ENCODE measurements at places on chromosomes 5 and 9.

DNA sequence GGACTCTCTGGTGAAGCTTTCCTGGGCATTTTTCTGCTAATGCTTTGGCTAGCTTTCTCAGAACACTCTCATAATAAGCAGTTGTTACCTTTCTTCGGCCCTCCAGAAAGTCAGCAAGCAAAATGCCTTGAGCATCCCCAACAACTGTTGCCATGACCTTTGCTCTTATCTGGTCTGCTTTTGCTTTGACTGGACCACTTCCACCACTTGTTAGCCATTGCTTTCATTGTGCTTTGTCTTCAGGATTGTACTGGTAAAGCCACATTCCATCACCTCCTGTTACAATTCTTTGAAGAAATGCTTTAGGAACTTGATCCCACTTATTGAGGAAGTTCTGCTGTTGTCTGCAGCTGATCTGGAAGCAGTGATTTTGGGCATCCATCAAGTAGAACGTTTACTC lies 35.7 kb downstream of the RAD50 start:
- no peak for DNase-seq

- no peak for DNase-seq
These were observed 58.6 kb upstream of the TNFSF15 start for GRCh38 chr9:114864471-114864870.

- DNase-seq = no peak
These were observed 43.1 kb downstream of the LHX2 start for GRCh38 chr9:124054582-124055227.

DNA sequence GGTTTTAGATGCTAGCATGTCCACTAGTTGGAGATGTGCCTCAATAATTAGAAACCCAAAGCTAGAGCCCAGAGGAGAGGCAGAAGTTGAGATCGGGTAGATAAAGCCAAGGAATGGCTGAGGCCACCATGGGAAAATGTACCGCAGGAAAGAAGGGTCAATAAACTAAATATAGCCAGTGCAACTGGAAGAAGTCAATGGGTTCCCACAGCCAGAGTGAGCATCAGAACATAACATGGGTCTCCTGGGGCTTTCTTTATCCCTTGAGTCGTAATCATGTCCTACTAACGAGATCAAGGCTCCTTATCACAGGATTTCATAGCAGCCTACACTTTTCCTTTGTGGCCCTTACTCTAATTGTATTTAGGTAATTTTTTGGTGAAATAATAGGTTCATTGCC lies 61.7 kb downstream of the FRMD3 start:
- DNase-seq = no peak

- DNase-seq = no peak
These were observed 45.9 kb downstream of the BARX1 start for GRCh38 chr9:93909242-93909616.

DNA sequence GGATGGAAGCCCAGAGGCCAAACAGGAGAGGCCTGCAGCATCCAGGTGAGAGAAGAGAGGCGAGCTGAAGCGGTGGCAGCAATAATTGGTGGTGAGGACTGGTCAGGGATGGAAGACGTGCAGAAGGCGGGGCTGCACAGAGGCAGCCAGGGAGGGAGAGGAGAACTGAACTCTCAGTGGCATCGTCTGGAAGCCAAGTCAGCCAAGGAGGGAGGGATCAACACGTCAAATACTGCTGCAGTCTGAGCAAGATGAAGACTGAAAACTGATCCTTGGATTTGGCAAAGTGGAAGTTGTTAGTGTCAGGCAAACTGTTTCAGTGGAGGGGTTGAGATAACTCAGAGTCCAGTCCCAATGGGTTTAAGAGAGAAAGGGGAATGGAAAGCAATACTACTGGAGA lies 145.4 kb downstream of the CDK5RAP2 start:
- no peak for DNase-seq

DNA sequence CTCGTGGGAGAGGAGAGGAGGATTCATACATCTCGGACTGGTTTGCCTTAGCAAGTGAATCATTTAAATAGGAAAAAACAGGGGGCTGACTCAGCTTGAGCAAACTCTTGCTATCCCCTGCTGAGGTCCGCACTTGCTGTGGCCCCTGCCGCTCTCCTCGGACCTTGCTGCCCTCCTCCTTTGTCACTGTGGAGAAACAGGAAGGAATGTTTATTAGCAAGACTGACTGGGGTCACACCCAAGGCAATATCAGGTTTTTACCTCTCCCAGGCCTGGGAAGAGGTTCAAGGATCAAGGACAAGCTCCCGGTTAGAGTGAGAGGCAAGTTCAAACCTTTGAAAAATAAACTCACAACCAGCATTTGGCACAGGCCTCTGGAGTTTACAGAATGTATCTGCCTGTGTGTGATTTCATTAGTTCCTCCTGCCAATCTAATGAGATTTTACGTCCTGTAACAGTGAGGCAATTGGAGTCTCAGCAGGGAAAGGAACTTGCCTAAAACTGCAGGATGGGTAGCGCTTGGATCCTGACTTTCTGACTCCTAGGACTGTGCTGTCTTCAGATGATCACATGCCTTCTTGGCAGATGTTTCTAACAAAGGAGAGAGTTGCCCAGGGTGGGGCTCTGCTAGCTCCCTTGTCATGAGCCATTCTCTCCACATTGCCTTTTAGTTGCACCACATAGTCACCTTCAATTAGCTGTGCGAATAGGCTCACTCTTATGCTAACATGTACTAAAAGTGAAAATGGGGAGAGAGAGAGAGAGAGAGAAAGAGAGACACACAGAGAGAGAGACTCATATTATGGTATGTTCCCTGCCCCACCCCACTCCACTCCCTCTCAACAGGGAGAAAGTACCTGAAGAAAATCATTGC lies 108.6 kb upstream of the CDKN2B start:
- no peak for DNase-seq

GRCh38 chr9:30765318-30765717 lies 1619.1 kb upstream of the ACO1 start:
- DNase-seq = no peak

- no peak for DNase-seq
These were observed 6.3 kb downstream of the SPTAN1 start for GRCh38 chr9:128558431-128559310.

DNA sequence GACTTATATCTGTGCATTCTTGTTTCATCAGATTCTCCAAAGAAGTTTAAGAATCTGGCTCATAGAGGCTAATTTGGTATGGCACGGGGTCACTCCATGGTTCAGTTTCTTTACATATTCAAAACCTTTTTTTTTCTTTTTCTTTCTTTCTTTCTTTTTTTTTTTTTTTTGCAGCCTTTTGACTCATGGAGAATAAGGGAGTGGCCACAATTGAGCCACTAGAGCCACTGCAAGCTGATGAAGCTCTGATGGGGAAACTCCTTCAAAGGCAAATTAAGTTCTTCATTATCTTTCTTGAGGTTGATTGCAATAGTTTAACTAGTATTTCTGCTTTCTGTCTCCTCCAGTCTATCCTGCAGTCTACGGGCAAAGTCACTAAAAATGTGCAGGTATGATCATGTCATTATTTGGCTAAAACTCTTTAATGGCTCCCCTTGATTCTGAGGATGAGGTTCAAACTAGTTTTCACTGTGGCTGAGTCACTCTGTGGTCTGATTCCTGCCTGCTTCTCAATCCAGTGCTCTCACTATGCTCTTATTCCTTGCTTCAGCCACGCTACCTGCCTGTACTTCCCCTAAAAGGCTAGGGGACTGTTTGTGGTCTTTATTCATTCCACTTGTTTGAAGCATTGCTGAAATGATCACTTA lies 93.5 kb upstream of the RIOK2 start:
- DNase-seq = no peak

DNA sequence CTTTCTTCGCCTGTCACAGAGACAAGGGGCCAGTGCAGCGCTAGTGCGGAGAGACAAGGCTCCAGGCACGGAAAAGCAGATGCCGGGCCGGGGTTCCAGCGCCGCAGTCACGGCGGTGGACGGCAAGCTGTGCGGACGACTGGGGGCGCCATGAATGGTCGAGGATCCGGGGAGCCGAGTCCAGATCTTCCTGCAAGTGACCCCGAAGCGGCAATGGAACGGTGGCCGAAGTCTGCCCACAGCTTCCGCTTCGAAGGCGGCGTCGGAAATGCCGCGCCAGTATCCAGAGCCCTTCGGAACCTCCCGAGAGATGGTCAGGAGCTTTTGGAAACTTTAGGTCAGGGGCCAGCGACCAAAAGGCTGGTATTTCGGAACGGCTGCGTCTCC lies 601 bp upstream of the FAF2 start:
- DNase-seq = no peak

GRCh38 chr5:163915481-163915961 lies 410.1 kb downstream of the MAT2B start:
- DNase-seq = no peak

- no peak for DNase-seq
These were observed 54.4 kb upstream of the EXOC3 start for GRCh38 chr5:388266-389196.

DNA sequence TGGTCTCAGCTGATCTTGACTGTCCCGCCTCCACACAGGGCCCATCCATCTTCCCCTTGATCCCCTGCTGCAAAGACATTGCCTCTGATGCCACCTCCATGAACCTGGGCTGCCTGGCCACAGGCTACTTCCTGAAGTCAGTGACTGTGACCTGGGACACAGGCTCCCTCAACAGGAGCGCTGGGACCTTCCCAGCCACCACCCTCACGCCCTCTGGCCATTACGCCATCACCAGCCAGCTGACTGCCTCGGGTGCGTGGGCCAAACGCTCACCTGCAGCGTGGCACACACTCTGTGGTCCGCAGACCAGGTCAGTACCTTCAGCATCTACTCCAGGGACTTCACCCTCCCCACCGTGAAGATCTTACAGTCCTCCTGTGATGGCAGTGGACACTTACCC lies 71.9 kb downstream of the INSL6 start:
- no peak for DNase-seq

- no peak for DNase-seq
These were observed at the start of gene ADAMTS2 for GRCh38 chr5:179345433-179346321. Gene ADAMTS2 (minus strand): TSS chr5:179345461. CDS start chr5:179345328, 133 bp downstream.

DNA sequence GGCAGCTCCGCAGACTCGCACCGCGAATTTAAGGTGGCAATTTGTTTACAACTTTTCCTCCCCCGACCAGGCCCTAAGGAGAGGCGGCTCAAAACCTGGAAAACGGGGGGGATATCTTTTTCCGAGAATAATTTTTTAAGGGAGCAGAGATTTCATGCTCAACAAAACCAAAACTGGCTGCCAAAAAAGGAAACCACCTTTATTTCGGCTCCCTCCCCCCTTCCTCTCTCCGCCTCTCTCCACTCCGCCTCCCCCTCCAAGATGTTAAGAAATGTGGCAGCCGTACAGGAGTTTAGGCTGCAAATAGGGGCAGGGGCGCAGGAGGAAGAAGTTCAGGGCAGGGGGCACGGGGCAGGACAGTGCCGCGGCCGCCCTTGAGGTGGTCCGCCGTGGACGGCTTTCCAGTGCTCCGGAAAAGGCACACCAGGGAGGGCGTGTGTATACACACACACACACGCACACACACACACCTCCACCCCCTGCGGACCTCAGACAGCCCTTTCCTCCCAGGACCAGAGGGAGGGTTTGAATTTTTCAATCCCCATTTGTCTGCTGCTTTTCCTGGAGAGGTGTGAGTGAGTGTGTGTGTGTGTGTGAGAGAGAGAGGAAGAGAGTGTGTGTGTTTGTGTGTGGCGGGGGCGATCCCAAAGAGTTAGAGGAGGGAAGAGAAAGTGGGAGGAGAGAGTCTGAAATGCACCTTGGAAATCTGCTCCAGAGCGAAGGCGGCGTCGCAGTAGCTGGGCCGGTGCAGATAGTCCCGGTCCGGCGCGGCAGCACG lies 9.1 kb downstream of the PTCH1 start:
- peak; percentile 10 for DNase-seq

- DNase-seq = no peak
These were observed 152.6 kb downstream of the RGS3 start for GRCh38 chr9:113616116-113616515.

- no peak for DNase-seq
These were observed 194.9 kb downstream of the MLLT3 start for GRCh38 chr9:20427359-20427758.

DNA sequence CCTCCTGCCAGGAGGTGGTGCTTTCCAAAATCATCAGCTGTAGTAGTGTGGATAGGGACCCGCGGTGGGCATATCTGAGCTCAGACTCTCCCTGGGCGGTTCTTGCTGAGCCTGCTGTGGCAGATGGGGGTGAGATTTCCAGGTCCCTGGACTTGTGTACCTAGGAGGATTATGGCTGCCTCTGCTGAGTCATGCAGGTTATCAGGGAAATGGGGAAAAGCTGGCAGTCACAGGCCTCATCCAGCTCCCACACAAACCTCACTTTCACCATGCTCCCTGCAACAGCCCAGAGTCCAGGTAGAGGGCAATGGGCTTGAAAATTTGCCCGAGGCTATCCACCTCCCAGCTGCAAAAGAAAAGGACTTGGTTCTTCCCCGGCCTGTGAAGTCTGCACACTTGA lies 23.4 kb upstream of the MAMDC2 start:
- no peak for DNase-seq

DNA sequence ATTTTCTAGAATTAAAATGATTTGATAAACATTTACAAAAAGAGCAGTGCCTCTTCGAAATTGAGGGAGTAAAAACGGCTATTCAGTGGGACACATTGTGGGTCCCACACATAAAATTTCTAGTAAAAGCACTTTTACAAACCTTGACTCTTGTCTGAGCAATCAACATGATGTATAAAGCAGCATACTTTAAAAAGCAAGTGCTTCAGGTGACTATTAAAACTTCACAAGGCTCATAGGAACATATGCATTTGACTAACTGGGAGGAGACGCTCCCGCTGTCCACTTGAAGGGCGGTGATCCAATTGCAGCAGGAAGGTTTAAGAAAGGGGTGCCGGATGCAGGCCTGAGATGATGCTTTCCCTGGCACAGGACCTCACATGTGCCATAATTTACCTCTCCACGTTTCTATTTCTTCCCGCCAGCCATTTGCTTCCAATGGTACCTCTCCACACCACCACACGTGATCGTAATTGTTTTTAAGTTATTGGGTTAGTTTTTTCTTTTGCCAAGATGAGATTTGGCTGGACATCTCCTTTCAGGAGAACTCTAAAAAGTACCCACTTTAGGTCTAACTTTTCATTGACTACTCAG lies 1.8 kb downstream of the MCTP1 start:
- DNase-seq = no peak

DNA sequence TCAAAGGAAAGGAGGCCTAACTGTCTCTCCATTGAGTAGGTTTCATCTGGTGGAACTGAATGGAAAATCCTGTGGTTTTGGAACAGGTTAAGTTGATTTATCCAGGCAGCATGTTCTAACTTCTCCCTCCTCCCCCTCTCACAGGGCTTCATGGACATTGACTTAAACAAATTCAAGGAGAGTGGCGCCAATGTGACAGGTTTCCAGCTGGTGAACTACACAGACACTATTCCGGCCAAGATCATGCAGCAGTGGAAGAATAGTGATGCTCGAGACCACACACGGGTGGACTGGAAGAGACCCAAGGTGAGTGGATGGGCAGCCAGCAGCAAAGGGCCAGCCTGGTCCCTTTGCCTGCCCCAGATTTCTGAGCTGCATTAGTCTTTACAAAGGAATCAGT lies 183.9 kb downstream of the GRIA1 start:
- no peak for DNase-seq

- DNase-seq = no peak
These were observed 68.7 kb downstream of the SEMA4D start for GRCh38 chr9:89428901-89429890.

GRCh38 chr5:125654392-125654791 lies 768.8 kb upstream of the GRAMD2B start:
- DNase-seq = no peak

All from NCI-H1930 (cell line).